ENCODE measurements at places on chromosomes 1 and 21.

DNA sequence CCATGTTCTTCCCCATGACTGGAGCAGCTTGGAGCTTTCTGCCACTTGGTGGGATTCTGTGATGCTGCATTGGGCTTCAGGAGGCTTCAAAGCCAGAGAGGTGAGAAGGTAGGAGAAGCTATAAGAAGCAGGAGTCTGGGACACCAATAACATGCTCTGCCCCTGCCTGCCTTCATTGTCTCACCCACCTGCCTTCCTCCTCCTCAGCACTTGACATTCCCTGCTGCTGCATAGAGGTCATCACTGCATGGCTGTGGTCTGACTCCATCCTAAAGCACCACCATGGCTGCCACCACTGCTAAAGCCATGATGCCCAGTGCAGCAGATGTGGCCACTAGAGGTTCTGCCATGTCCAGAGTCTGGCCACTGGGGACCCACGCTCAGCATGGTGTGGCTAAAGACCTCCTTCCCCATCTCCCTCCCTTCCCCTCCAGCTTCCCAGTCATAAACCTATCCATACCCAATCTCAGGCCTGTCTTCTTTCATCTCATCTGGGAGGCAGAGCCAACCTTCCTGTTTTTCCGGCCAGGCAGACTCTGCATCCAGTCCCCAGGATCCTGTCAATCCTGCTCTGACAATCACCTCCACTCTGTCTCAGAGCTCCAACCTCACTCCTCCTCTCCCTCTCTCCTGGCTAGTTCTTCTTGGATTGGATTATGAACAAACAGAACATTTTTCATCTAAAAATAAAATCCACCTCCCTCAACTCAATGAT, 285.1 kb upstream of the POU3F1 start:
- DNase-seq = no peak

- peak; percentile 47 for DNase-seq
These were observed 6.0 kb downstream of the IFFO2 start for GRCh38 chr1:18950401-18951026.

- DNase-seq = no peak
These were observed 56.7 kb downstream of the PLPP3 start for GRCh38 chr1:56522680-56523079.

- DNase-seq = peak; percentile 55
These were observed 51.0 kb downstream of the KIAA0319L start for GRCh38 chr1:35505911-35506798.

DNA sequence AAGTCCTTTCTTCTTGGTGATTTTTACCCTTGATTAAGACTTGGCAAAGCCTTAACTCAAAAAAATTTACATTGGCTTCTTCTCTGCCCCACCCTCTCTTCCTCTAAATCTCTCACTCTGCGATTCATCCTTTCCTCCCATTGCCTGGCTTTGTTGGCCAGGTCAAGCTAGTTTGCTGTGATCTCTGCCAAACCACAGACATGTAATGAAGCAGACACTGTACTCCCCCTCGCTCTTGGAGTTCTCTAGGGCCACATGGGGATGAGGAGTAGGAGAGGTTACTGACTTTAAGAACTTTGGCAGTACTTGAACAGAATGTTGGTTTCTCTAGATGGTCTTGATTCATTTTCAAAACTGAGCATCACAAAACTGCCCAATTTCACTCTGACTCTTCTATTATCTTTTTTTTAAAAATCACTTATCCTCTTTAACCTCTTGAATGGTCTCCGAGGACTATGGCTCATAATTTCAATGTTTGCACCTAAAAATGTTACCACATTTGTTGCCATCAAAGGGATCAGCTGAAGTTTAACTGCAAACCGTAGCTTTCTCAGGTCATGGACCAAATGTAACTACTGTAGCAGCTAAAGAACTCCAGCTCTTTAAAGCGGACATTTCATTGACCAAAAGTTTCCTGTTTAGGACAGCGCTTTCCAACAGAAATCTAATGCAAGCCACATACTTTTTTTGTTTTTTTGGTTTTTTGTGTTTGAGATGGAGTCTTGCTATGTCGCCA, 62.7 kb upstream of the IPO9 start:
- no peak for DNase-seq

GRCh38 chr21:31616216-31616615, 43.3 kb upstream of the SOD1 start:
- no peak for DNase-seq

- DNase-seq = no peak
These were observed 100.2 kb downstream of the HMCN1 start for GRCh38 chr1:185834371-185834905.

DNA sequence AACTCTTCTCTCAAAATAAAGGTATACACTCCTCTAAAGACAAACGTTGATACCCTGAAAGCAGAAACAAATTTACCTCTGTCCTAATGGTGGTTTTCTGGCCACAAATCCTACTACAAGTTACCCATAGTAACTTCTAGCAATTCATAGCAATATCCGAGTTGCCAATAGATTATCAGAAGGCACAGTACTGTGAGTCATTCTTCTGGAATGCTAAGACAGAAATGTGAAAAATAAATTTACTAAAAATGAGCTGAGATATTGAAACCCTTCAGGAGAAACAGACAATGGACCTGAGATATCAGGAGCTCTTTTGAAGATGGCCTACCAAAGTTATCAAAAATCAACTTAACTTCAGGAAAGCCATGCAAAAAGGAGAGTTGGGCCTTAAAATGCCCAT, 715.0 kb upstream of the ADAMTS5 start:
- DNase-seq = no peak

GRCh38 chr1:110477445-110477957, 26.6 kb downstream of the PROK1 start:
- no peak for DNase-seq

GRCh38 chr1:213337025-213337678, 286.1 kb downstream of the RPS6KC1 start:
- DNase-seq = no peak

DNA sequence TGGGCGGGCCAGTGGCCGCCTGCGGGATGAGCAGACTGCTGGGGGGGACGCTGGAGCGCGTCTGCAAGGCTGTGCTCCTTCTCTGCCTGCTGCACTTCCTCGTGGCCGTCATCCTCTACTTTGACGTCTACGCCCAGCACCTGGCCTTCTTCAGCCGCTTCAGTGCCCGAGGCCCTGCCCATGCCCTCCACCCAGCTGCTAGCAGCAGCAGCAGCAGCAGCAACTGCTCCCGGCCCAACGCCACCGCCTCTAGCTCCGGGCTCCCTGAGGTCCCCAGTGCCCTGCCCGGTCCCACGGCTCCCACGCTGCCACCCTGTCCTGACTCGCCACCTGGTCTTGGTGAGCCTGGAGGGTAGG, 2.1 kb downstream of the B4GALT2 start:
- no peak for DNase-seq

DNA sequence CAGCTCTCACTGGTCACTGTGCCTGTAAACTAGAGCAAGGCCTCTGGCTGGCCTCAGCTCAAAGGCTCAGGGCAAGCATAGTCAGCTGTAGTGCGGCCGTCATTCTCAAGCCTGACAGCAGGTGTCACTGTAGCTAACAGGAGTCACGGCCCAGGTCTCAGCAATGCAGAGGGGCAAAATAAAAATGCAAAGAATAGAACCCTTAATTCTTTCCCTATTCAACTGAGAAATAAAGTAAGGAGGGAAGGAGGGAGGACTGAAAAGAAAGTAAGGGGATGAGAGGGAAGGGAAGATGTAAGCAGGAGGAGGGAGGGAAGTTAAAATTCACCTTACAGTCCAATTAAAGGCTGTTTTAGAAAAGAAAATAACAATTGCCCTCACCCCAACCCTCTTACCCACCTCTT, 106.1 kb downstream of the KIAA0319L start:
- peak; percentile 84 for DNase-seq

DNA sequence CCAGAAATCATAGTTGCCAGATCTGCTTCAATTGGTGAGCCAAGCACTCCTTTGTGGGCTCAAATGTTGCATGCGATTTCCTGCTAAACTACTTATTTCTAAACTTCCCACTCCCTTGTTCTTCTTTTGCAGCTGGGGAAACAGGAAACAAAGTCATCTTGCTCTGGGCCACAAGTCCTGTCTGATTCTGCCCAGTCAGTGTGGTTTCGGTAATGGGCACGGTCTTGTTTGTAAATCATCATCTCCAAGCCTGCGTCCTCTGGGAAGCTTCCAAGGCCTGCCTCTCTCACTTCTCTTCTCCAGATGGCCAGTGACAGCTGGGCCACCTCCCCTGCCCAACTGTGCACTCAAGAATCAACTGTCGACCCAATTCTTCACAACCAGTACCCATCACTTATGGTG, 4.4 kb downstream of the S100A8 start:
- DNase-seq = no peak

GRCh38 chr1:2597441-2598328, 11.1 kb downstream of the PRXL2B start:
- DNase-seq = no peak

DNA sequence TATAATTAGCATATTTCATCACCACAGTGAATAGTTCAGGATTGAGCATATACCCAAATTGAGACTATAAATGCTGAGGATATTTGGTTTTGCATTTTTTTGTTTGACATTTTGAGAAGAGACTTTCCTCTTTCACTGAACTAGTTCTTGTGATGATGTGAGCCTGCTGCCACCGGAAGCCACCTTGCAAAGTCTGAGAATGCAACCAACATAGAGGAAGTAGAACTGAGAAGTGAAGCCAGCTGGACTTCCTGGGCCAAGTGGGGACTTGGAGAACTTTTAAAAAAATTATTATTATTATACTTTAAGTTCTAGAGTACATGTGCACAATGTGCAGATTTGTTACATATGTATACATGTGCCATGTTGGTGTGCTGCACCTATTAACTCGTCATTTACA, 102.3 kb downstream of the RPE65 start:
- DNase-seq = no peak

DNA sequence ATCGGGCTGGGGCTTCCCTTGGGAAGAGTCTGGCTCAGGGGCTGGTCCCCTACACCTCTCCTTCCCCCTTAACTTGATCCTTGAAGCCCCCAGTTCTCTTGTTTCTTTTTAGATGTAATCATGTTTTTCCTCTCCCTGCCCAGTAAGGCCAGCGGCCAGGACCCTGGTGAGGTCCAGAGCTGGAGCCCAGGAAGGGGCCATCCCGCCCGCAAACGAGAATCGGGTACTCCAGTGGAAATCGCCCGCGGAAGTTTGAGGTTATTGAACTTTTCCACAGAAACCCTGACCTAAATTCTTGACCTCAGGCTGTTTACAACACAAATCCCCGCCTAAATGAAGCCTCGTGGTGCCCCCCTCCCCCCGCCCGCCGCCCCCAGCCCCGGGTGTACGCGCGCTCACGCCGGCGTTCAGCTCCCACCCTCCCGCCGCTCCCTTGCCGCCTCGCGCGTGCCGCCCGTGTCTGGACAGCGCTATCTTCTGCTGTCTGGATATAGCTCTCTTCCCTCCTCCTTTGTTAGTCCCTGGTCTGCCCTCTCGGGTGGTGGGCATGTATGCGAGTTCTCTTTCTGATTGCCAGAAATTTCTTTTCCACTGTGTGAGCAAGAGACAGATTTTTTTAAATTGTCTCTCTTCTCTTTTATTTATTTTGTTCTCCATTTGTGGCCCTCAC, 165.9 kb upstream of the CACNA1E start:
- DNase-seq = peak; percentile 24

DNA sequence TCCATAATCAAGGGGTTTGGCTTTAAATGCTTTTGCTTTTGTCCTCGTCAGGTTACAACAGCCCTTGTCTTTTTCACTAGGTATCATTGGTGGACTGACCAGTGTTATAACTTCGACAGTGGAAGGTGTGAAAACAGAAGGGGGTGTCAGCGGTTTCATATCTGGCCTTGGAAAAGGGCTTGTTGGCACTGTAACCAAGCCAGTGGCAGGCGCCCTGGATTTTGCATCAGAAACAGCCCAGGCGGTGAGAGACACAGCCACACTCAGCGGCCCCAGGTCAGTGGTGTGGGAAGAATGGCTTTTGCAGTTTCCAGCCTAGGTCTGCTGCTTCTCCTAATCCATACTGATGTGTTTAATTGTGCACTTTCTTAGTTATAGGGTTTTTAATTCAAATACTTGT, 157.9 kb downstream of the DHRS3 start:
- DNase-seq = no peak

- DNase-seq = peak; percentile 20
These were observed 33.4 kb downstream of the FAM78B start for GRCh38 chr1:166133276-166133841.

DNA sequence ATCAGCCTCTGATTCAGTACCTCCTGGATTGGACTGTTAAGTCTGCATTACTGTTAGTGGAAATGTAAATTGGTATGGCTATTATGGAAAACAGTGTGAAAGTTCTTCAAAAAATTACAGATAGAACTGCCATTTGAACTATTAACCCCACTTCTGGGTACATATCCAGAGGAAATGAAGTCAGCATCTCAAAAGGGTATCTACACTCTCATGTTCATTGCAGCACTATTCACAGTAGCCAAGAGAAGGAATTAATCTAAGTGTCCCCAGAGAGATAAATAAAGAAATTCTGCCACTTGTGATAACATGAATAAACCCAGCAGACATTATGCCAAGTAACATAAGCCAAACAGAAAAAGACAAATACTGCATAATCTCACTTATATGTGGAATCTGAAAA, 676.0 kb downstream of the PLA2G4A start:
- no peak for DNase-seq

- no peak for DNase-seq
These were observed 117.4 kb downstream of the AKT3 start for GRCh38 chr1:243732637-243733036.

- no peak for DNase-seq
These were observed 137.8 kb downstream of the SLC44A5 start for GRCh38 chr1:75472971-75473603.

GRCh38 chr1:12007204-12007603, 12.1 kb upstream of the MIIP start:
- DNase-seq = no peak

DNA sequence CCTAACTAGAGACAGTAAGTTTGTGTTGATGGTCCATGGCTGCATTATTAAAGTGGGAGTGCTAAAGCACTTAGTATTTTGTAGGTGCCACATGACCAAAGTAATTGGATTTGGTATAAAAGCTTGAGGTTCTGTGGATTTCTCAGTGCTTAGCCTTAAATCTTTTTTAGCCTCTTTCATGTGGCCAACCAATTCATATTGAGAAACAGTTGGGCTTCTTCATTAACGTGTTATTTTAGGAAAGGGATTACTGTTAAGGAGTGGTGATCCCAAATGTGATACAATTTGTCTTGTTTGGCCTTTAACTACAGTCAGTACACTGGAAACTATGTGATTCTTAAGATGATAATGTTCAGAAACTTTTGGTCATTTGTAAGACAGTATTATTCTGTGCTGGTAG, 25.5 kb downstream of the MAN1A2 start:
- DNase-seq = no peak

- no peak for DNase-seq
These were observed 8.3 kb downstream of the SHISA4 start for GRCh38 chr1:201896951-201897391.

- no peak for DNase-seq
These were observed 5.2 kb downstream of the COQ8A start for GRCh38 chr1:226945106-226945857.

- DNase-seq = no peak
These were observed 188.6 kb downstream of the ZP4 start for GRCh38 chr1:237702161-237702560.

- peak; percentile 5 for DNase-seq
These were observed 5.5 kb upstream of the PRKAB2 start for GRCh38 chr1:147177611-147178380.

GRCh38 chr1:36377791-36378492, 7.8 kb downstream of the STK40 start:
- no peak for DNase-seq
